ENCODE measurements at places on chromosomes 7 and 10.

DNA sequence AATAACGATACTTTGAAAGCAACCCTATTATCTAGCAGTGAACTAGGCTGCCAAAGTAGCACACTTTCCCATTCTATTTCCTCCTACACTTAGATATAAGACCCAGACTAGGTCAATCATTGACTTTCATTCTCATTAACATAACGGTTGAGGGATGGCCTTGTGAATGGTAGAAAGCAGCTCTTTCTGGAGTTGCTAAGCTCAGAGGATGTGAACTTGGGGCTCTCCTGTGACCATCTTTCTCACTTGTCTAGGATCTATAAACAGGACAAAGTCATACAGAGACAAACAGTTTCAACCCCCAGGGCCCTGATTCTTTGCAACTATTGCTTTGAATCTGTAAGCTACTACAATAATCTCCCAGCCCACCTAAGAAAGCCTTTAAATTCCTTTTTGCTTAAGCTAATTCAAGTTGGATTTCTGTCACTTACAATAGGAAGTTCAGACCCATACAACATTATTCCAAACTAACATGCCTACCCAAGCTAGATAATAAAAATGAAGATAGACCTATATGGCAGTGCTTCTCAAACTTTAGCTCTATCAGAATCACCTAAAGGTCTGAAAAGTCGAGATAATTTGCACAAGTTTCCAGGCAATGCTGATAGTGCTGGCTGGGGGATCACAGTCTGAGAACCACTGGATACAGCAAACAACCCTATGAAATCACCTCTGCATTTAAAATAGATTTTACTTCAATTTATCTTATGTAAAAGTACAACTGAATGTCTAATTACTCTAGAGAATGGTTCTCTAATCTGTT, 16.7 kb downstream of the P4HA1 start:
- H3K27me3 ChIP-seq: no peaks in the 10 kb centered on the region
- no peak overlapping the region for H3K4me3 ChIP-seq
- no peak overlapping the region for H3K27ac ChIP-seq
- no peak for DNase-seq
- no peaks in the 10 kb centered on the region for H3K36me3 ChIP-seq

- H3K27me3 ChIP-seq: no peaks in the 10 kb centered on the region
- no peaks in the 10 kb centered on the region for H3K4me1 ChIP-seq
- no peaks in the 10 kb centered on the region for H3K36me3 ChIP-seq
- no peak for DNase-seq
- H3K27ac ChIP-seq: no peak overlapping the region
These were observed 64.1 kb upstream of the INSIG1 start for GRCh38 chr7:155233311-155234157.

GRCh38 chr7:64997927-64998391, 7.1 kb upstream of the ZNF117 start:
- peaks cover 13% of the 10 kb centered on the region for H3K36me3 ChIP-seq
- no peak overlapping the region for H3K27ac ChIP-seq
- H3K4me1 ChIP-seq: no peaks in the 10 kb centered on the region
- DNase-seq: no peak

DNA sequence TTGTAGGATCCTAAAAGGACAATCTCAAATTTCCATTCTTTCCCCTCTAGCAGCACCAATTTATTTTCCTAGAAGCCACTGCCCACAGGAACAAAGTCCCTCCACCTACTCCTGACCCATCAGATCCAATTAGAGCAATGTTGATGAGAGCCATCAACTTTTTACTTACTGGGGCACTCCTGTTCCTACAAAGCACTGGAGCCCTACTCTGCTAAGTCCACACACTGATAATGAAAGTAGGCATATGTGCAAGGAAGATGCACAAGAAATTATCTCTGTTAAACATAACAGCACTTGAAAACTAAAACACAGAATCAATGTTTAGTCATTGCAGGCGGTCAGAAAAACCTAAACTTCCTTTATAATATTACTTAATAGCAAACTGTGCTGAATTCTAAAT, 3.6 kb downstream of the HERPUD2 start:
- peaks cover 50% of the 10 kb centered on the region for H3K4me1 ChIP-seq
- peak overlapping the region; percentile 98 for H3K27ac ChIP-seq
- no peak for DNase-seq
- no peaks in the 10 kb centered on the region for H3K36me3 ChIP-seq
- peak overlapping the region; percentile 98 for H3K4me3 ChIP-seq

DNA sequence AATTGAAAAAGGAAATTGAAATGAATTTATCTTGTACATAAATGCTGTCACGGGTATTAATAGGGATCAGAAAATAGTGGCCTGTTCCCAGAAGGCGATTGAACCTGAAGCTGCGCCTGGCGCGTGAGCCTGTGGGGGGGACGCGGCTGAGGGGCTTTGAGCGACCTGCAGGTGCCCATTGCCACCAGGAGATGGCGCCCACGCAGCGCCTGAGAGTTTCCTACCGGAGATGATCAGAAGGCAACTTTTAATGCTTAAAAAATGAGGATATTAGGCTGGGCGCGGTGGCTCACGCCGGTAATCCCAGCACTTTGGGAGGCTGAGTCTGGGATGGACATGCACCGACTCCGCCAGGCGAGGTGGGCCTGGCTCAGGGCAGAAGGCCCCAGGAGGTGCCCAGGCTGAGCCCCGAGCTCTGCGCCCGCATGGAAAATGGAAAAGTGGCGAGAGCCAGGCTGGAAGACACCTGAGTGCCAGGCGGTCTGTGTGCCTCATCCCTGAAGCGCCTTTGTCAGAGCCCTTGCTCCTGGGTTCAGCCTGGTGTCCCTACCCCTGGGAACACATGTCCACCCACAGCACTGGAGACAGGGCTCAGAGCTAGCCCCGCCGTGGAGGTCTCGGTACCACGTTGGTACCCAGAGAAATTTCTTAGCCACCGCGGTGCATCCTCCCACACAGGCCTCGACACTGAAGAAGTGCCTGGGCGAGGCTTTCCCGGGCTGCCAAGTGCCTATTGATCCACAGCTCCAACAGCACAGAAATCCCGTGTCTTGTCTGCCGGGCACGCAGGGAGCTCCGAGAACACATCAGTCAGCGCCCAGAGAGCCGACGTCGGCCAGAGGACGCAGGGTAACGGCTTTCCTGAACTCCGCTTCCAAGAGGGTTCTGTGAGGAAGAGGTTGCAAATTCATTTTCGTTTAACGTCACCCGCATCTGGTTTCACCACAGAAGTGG, 117.4 kb downstream of the INPP5A start:
- no peaks in the 10 kb centered on the region for H3K36me3 ChIP-seq
- no peaks in the 10 kb centered on the region for H3K27me3 ChIP-seq
- H3K4me3 ChIP-seq: no peak overlapping the region
- peak; percentile 28 for DNase-seq
- H3K27ac ChIP-seq: no peak overlapping the region

DNA sequence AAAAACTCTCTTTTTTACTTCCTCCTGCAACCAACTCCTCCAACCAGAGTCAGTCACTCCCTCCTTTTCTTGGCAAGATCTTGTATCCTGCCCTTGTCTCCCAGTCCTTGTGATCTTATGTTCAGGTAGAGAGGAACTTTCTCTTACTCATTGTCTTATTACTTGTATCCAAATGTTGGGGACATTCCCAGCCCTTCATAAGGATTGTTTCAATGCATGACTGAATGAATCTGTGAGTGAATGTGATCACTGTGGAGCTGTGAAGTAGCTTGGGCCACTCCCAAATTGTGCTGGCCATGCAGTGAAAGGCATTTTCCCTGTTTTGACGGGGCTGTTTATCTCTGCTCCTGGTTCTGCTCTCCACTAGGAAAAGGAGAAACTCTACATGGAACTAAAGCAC, 93.7 kb downstream of the CFAP58 start:
- H3K4me3 ChIP-seq: no peak overlapping the region
- DNase-seq: no peak
- H3K36me3 ChIP-seq: no peaks in the 10 kb centered on the region
- no peaks in the 10 kb centered on the region for H3K4me1 ChIP-seq

- no peaks in the 10 kb centered on the region for H3K4me1 ChIP-seq
- DNase-seq: no peak
- no peak overlapping the region for H3K4me3 ChIP-seq
These were observed 43.8 kb downstream of the ETV1 start for GRCh38 chr7:13945670-13946069.

GRCh38 chr10:33032654-33033151, 74.7 kb upstream of the ITGB1 start:
- peaks cover 12% of the 10 kb centered on the region for H3K4me1 ChIP-seq
- H3K4me3 ChIP-seq: no peak overlapping the region
- H3K27ac ChIP-seq: no peak overlapping the region

- H3K4me1 ChIP-seq: no peaks in the 10 kb centered on the region
- no peak for DNase-seq
- H3K27me3 ChIP-seq: no peaks in the 10 kb centered on the region
- no peaks in the 10 kb centered on the region for H3K36me3 ChIP-seq
These were observed 48.1 kb downstream of the DIP2C start for GRCh38 chr10:641149-642010.

GRCh38 chr7:55056577-55057480, 38.0 kb downstream of the EGFR start:
- H3K36me3 ChIP-seq: no peaks in the 10 kb centered on the region
- no peaks in the 10 kb centered on the region for H3K27me3 ChIP-seq
- no peaks in the 10 kb centered on the region for H3K4me1 ChIP-seq
- DNase-seq: no peak
- H3K4me3 ChIP-seq: no peak overlapping the region

DNA sequence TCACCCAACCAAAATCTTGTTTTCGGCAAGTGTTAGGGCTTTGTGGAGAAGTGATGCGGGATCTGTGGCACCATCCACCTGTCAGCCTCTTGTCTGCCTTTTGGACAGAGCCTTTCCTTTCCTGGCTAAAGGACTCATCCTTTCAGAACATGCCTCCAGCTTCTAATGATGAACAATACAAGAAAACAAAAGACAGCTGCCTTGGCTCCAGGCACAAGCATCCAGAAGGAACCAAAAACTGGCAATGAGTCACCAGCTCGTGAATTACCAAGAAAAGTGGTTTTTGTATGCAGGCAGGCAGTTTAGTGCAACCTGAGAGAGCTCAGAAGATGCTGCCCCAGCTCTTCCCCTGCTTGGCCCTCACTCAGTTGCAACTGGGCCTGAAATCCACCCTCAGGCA, 84.6 kb upstream of the NAMPT start:
- H3K27ac ChIP-seq: no peak overlapping the region
- no peaks in the 10 kb centered on the region for H3K36me3 ChIP-seq

- no peaks in the 10 kb centered on the region for H3K36me3 ChIP-seq
- no peak overlapping the region for H3K27ac ChIP-seq
- no peaks in the 10 kb centered on the region for H3K4me1 ChIP-seq
- no peaks in the 10 kb centered on the region for H3K27me3 ChIP-seq
- H3K4me3 ChIP-seq: no peak overlapping the region
- DNase-seq: no peak
These were observed 255.8 kb downstream of the ABCA13 start for GRCh38 chr7:48426966-48427555.

- no peak overlapping the region for H3K27ac ChIP-seq
- H3K4me3 ChIP-seq: no peak overlapping the region
- DNase-seq: no peak
- no peaks in the 10 kb centered on the region for H3K4me1 ChIP-seq
- H3K36me3 ChIP-seq: peaks cover 19% of the 10 kb centered on the region
These were observed 122.9 kb downstream of the NRF1 start for GRCh38 chr7:129734400-129734799.

DNA sequence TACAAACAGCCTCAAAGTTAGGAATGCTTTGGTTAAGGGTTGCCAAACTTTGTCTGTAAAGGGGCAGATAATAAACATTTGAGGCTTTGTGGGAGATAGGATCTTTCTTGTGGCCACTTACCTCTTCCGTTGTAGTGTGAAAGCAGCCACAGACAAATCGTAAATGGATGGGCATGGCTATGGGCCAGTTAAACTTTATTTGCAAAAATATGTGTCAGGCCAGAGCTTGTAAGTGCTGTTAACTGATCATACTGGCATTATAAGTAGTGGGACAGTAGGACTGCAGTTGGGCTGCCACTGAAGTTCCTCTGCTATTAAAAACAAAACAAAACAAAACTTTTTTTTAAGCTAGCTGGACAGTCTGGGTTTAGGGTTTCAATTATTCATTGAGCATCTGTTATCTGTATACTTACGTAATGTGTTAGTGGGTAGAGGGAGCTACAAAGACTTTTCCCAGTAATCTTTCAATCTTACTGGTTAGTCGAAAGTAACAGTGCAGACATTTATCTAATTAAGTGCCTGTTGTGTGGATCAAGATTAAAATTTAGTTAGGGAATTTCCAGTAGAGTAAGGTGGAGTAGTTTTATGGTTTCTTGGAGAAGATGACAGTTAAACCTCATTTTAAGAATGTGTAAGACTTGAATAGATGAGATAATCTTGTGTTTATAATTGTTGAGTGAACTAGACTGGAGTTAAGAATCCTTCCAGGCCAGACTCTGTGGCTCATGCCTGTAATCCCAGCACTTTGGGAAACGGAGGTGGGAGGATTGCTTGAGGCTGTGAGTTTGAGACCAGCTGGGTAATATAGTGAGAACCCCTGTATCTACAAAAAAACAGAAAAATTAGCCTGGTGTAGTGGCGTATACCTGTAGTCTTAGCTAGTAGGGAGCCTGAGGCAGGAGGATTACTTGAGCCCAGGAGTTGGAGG, 100.1 kb downstream of the BTRC start:
- DNase-seq: no peak
- H3K27ac ChIP-seq: no peak overlapping the region

DNA sequence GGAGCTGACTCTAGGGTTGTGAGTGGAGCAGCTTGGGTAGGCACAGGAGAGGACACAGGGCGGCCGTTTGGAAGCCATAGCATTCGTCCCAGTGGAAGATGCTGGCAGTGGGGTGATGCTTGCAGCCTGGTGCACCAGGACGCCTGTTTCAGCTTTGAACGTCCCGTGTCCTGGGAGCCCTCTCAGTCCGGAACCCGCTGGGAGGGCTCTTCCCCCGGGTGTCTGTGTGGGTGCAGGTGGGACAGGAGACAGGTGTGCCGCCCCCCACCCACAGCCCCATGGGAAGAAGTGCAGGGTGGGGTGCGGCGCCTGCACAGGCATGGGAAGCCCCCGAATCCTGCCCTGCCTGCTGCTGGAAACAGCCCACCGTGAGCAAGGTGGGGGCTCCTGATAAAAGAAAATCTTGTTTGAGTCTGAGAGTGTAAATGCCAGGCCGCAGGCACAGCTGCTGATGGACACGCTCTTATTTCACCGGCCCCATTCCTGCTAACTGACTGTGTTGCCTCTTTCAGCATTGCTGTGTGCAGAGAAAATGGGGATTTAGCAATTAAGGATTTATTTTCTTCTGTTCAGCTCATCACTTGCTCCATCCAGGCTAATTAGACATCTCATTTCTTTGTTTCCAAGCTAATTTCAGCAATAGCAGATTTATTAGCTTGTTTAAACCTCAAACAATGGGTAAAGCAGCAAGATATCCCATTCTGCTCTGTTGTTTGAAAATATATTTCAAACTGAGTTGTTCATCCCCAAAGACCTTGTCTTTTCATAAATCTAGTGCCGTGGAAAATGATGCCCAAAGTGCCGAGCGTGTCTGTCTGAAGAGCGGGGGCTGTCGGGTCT, 54.9 kb upstream of the DPYSL4 start:
- no peak for DNase-seq
- H3K36me3 ChIP-seq: no peaks in the 10 kb centered on the region
- no peaks in the 10 kb centered on the region for H3K4me1 ChIP-seq
- H3K4me3 ChIP-seq: no peak overlapping the region

DNA sequence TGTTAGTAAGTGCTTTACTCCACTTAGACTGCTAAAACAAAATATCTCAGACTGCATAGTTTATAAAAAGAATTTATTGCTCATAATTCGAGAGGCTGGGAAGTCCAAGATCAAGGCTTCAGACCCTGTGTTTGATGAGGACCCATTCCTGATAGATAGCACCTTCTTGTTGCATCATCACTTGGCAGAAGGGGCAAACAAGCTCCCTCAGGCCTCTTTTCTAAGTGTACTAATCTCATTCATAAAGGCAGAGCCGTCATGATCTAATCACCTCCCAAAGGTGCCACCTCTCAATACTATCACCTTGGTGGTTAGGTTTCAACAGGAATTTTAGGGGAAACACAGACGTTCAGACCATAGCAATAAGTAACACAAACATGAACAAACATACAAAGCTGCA, 55.4 kb downstream of the CRPPA start:
- no peaks in the 10 kb centered on the region for H3K36me3 ChIP-seq
- no peak overlapping the region for H3K4me3 ChIP-seq
- no peaks in the 10 kb centered on the region for H3K4me1 ChIP-seq
- no peak overlapping the region for H3K27ac ChIP-seq

All from CD8-positive, alpha-beta memory T cell (primary cell).